ENCODE measurements at places on chromosomes 1 and 21. TPM values are rescaled to one million over a fixed set of nuclear protein-coding genes. Genes with fewer than 3 reads are reported as not detected.
A peak's percentile ranks its signal among the peaks of the same experiment; 100 is the strongest.

ADCY10 gene
- total RNA-seq, result 0.05 TPM

GRCh38 chr1:44326821-44327465 lies 28.1 kb downstream of the ERI3 start:
- no peak for DNase-seq

DNA sequence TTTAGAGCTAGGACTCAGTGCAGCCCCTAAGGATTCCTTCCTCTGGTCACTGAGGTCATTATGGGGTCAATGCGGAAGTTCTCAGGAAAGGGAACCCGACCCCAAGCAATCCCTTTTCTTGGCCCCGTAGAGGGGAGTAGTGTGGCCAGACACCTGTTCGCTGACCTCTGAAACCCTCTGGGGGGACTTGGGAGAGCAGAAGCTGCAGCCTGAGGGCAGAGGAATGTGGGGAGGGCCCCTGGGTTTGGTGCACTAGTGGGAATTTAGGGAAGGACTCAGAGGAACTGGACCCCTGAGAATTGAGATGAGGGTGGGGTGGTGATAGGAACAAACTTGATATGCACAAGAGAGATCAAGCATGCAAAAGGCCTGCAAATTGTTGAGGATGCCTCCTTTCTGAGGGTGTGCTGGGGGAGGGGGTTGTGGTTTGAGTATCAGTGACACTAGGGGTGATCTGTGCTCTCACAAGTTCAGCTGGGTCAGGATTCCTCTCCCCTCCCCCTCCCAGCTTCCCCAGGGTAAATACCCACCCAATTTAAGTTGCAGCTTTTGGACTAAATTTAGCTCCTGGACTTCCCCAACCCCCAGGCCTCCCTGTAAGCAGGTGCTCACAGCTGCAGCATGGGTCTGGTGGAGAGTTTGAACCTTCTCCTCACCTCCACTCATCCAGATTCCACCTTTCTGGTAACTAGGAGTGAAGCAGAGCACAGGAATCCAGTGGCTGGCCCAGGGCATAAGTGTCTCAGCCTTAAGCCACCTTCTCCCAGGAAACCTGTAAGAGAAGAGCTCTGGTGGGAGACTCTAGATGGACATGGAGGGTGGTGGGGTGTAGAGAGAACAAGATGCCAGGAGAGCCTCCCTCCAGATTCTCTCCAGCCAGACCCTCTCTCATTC lies 13.5 kb downstream of the ADAMTSL4 start:
- DNase-seq, result no peak

GRCh38 chr1:202981939-202982338 lies 14.9 kb upstream of the CYB5R1 start:
- no peak for DNase-seq

SPATA17 gene
- 1.4 TPM for total RNA-seq

CD1D gene
- 1.2 TPM for total RNA-seq

GRCh38 chr1:156095906-156096508 lies 13.7 kb upstream of the MEX3A start:
- no peak for DNase-seq

DNA sequence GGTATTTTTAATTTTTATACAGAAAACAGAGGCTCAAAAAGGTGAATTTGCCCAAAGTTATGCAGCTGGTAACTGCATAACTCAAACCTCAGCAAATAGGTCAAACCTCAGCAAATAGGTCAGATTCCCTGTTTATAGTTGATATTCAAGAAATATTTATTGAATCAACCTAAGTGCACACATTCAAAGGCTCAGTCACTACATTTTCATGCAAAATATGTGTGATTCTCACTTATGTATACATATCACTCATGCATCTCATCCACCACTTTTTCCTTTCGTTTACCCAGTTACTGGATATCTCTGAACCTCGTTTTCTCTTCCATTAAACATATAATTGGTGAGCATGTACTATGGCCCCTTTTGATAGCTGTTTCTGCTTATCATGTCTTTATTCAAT lies 158.3 kb upstream of the C1orf21 start:
- DNase-seq, result no peak

TRIM45 gene
- 16.4 TPM for total RNA-seq

GCSAML gene
- total RNA-seq, result 0.24 TPM

CFAP74 gene
- total RNA-seq, result not detected

GRCh38 chr1:70459496-70460225 lies 48.6 kb downstream of the CTH start:
- DNase-seq, result no peak

GRCh38 chr21:25838809-25839208 lies 104.0 kb downstream of the GABPA start:
- DNase-seq, result no peak

- no peak for DNase-seq
Observed at GRCh38 chr1:60488847-60489246, 415.3 kb upstream of the C1orf87 start.

DNA sequence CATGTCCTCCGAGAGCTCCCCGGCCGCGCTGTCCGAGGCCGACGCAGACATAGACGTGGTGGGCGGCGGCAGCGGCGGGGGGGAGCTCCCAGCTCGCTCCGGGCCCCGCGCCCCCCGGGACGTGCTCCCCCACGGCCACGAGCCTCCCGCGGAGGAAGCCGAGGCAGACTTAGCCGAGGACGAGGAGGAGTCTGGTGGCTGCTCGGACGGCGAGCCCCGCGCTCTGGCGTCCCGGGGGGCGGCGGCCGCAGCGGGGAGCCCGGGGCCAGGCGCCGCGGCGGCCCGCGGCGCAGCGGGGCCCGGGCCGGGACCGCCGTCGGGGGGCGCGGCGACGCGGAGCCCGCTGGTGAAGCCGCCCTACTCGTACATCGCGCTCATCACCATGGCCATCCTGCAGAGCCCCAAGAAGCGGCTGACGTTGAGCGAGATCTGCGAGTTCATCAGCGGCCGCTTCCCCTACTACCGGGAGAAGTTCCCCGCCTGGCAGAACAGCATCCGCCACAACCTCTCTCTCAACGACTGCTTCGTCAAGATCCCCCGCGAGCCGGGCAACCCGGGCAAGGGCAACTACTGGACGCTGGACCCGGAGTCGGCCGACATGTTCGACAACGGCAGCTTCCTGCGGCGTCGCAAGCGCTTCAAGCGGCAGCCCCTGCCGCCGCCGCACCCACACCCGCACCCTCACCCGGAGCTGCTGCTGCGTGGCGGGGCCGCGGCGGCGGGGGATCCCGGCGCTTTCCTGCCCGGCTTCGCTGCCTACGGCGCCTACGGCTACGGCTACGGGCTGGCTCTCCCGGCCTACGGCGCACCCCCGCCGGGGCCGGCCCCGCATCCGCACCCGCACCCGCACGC lies 547 bp downstream of the FOXD2 start:
- DNase-seq, result no peak

- no peak for DNase-seq
Observed at GRCh38 chr1:96362623-96363022, 359.0 kb upstream of the PTBP2 start.

GRCh38 chr1:244010191-244010590 lies 40.9 kb upstream of the ZBTB18 start:
- DNase-seq, result no peak

SH2D1B gene
- total RNA-seq, result 0.16 TPM

MIXL1 gene
- not detected for total RNA-seq

CLEC20A gene
- not detected for total RNA-seq

CFAP107 gene
- total RNA-seq, result not detected

LY9 gene
- total RNA-seq, result not detected

- DNase-seq, result no peak
Observed at GRCh38 chr1:203188686-203189232, 2.3 kb upstream of the CHI3L1 start.

DNA sequence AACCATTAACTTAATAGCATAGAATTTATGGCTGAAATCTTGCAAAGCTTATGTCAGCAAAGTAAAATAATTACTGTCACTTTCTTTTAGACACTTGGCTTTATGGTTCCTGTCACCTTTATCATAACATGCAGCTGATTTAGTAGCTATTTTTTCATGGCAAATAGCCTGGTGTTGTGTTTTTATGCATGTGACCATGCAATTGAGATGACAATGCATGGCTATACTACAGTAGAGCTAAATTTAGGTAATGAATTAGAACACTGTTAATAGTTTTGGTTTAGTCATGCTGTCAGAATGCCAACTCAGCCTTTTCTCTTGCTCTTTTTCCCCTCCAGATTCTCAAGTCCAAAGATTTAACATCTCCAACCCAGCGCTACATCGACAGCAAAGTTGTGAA lies 88.6 kb downstream of the TGFB2 start:
- no peak for DNase-seq

DNA sequence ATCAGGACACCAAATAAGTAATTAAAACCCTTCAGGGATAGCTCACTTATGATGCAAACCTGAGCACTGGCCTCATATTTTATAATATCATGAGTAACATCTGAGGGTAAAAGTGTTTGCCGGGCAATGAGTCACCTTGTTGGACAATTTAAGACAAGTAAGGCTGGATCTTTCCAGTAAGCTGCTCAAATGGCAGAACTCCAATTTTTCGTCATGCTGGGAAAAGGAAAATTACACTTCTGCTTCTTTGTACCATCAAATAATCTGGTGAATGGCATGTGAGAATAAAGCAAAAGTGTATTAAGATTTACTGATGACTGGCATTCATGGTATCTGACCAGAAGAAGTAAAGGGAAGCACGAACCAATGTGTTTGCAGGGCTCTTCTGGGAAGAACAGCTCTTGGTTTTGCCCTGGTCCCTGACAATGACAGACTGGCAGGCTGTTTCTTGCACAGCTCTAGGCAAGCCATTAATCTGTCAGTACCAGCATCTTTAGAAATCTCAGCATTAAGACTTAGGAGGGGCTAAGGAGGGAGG lies 392.2 kb downstream of the VAV3 start:
- DNase-seq, result no peak

HS2ST1 gene
- 10.7 TPM for total RNA-seq

- DNase-seq, result no peak
Observed at GRCh38 chr1:22487781-22488180, 36.1 kb downstream of the ZBTB40 start.

KLF17 gene
- total RNA-seq, result not detected

DNA sequence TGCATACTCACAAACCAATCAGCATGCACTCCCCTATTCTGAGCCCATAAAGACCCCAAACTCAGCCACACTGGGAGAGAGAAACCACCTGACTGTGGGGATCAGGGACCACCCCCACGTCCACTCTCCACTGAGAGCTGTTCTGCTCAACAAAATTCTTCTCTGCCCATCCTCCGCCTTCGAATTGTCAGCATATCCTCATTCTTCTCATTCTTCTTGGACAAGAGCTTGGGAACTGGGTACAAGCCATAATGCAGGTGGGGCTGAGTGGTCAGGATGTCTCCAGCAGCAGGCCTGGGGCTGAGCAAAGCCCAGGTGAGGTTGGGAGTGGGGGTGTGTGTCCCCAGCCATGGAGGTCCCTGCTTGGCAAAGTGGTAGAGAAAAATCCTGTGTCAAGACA lies 34.6 kb upstream of the IFNGR2 start:
- DNase-seq, result no peak

- DNase-seq, result no peak
Observed at GRCh38 chr1:20474333-20474975, 11.6 kb downstream of the CAMK2N1 start.

DNA sequence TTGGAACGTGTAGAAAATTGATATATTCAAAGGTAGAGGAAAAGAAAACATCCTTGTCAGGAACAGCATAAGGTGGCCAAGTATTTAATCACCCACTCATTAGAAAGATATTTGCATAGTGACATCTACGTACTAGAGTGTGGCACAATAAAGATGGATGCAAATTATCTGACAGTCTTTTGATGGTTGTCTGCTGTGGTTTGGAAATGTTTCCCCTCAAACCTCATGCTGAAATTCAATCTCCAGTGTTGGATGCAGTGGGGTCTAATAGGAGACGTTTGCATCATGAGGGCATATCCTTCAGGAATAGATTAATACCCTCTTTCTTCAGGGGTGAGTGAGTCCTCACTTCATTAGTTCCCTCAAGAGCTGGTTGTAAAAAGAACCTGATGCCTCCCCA lies 34.1 kb upstream of the RUNX1 start:
- DNase-seq, result no peak

GRCh38 chr1:81388435-81388834 lies 412.3 kb upstream of the ADGRL2 start:
- no peak for DNase-seq

CCDC30 gene
- 1.5 TPM for total RNA-seq

DNA sequence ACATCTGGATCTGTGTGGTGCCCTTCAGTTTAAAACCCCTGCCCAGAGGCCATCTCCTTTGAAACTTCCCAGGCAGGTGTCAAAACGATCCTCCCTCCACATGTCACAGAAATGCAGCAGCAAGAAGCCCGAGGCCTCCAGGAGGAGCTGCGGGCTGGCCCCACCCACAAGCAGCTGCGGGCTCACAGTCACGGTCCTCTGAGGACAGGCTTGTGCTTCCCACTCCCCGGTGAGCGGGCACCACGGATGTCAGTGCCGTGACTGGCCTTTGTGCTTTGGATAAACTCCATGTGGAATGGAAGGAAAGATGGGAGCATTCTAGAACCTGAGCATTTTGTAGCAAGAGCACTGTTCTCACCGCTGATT lies 65.8 kb downstream of the SIK1 start:
- DNase-seq, result no peak

GRCh38 chr1:76595024-76595423 lies 272.3 kb upstream of the ST6GALNAC5 start:
- DNase-seq, result no peak

DNAJC6 gene
- total RNA-seq, result 2.0 TPM

MTARC1 gene
- 6.9 TPM for total RNA-seq

GRCh38 chr1:198519639-198520501 lies 20.6 kb downstream of the ATP6V1G3 start:
- DNase-seq, result no peak

DNA sequence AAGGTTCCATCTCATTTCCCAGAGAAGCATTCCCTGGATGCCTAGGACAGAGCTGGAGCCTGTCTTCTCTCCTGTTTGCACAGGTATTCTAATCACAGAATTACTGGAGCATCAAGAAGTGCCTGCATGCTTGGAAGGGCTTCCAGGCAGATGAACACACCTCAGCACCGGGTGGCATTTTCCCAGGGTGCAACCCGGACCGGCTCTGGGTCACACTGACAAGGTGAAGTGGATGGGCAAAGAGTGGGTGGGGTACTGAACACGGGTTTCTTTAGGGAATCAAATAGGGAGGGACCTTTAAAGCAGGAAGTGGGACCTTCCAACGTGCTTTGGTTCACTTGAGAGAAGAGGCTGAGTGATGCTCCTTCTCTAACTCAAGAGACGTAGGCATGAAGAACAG lies 7.1 kb upstream of the PEF1 start:
- no peak for DNase-seq

SELL gene
- 0.89 TPM for total RNA-seq

- DNase-seq, result no peak
Observed at GRCh38 chr1:44559330-44559729, 115.0 kb downstream of the TMEM53 start.

- no peak for DNase-seq
Observed at GRCh38 chr1:232853994-232854797, 49.0 kb downstream of the MAP10 start.

- peak; percentile 40 for DNase-seq
Observed at GRCh38 chr1:26045722-26046245, at the start of gene SLC30A2. Gene SLC30A2 (minus strand): TSS chr1:26046118. CDS start chr1:26045896, 222 bp downstream.

CD48 gene
- total RNA-seq, result 0.91 TPM

GRCh38 chr1:30414851-30415165 lies 308.6 kb downstream of the MATN1 start:
- no peak for DNase-seq
